ENCODE measurements at places on chromosomes 2 and 18.

- no peak for DNase-seq
These were observed 579.2 kb downstream of the BCL11A start for GRCh38 chr2:59974051-59974766.

DNA sequence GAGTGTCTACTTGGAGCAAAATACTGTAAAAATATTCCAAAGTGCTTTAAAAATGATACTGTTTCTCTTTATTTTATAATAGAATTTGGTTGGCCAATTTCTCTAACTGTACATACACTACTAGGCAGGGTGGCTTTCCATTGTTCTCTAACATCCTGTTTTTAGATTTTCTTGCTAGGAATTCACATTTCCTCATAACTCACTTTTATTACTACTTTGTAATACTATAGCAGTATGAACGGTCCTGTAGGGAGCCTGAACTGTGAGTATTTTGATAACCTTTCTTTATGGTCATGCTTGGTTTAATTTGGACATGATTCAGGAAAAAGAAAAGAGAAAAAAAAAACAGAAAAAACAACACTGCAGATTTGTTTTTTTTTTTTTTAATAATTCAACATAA is 37.8 kb downstream of the GCG start:
- no peak for DNase-seq

GRCh38 chr18:8241731-8242130 is 367.5 kb upstream of the RAB12 start:
- no peak for DNase-seq

- DNase-seq = no peak
These were observed 132.7 kb downstream of the DIS3L2 start for GRCh38 chr2:232094201-232094600.

- no peak for DNase-seq
These were observed 272.6 kb downstream of the ARHGAP15 start for GRCh38 chr2:143401861-143402260.

DNA sequence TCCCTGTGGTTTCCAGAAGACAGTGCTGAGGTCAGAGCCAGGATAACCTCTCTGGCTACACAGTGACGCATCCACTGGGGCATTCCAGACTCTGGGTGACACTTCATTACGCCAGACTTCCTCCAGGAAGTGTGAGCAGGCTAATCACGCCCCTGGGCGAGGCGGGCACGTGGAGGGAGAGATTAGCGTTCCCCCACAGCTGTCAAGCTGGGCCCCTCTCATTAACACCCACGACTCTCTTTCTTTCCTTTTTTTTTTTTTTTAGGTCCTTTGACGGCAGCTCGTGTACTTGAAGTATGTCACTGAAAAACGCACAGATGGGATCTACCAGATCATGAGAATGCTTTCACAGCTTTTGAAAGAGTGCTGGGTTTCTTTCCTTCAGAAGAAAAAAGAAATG is 274.6 kb downstream of the AFF3 start:
- DNase-seq = no peak

DNA sequence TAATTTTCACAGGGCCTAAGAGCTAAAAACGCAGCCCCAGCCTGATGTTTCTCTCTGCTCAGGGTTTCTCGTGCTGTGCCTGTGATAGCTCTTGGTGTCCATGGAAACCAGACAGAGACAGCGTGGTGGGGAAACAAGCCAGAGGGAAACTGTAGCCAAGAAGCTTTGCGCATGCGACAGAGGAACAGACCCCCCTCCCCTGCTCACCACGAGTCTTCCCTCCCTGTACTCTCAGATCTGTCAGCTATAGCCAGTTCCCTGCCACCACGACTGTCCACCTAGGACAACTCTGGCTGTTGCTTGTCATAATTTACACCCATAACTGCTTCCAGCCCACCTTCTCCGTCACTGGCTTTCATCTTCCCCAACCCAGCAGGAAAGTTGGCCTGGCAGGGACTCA is 13.2 kb upstream of the DNAJC27 start:
- DNase-seq = no peak

Measured in activated T-cell treated with anti-CD3 and anti-CD28 coated beads for 4 hours (primary cell).